ENCODE measurements at places on chromosomes 16 and 17.

DNA sequence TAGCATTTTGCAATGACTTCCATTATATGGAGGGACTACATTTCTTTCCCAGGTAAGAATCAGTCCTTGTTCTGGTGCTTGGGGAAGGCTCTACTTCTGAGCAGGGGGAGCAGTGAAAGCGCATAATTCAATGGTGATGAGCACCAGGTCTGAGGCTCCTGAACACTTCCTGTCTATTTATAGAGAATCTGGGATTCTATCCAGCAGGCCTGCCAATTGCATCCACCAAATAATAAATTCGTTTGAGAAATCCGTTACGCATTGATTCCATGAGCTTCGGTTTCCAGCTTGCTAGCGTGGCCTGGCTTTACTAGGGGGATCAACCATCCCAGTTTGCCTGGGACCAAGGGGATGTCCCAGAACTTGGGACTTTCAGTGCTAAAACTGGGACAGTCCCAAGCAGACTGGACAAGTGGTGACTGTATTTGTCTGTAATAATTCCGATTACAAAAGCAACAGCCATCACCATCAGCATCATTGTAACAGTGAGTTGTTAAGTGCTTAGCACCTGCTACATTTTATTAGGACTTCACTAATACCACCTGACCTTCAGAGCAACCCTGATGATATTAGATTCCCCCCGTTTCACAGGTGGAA is 349.9 kb downstream of the MAF start:
- DNase-seq = no peak

GRCh38 chr16:50183316-50183715 is 30.2 kb downstream of the TENT4B start:
- no peak for DNase-seq

GRCh38 chr17:79914813-79915740 is 75.8 kb upstream of the CBX4 start:
- no peak for DNase-seq

DNA sequence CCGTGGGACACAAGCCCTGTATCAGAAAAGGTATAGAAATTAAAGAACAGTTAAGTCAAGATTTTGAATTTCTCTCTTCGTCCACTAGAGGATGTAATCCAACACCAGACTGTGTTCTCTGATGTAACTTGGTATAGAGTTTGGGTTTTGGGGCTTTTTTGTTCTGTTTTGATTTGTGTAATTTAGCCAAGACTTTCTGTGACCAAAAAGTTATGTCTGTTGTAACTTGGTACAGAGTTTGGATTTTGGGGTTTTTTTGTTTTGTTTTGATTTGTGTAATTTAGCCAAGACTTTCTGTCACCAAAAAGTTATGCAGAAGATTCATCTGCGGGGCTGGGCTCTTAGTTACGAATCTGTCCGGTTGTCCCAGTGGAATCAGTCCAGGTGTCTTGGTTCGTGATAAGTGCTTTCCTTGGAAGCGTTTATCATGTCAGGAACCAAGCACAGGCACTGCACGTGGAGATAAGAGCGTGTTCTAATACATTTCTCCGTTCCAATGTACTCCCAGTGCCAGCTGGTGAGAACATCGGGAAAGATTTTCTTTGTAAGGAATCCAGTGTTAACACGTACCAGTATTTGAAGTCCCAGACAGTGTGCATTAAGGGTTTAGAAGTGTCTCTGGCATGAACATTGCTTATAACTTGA is 44.1 kb upstream of the SEC14L1 start:
- DNase-seq = peak; percentile 70

DNA sequence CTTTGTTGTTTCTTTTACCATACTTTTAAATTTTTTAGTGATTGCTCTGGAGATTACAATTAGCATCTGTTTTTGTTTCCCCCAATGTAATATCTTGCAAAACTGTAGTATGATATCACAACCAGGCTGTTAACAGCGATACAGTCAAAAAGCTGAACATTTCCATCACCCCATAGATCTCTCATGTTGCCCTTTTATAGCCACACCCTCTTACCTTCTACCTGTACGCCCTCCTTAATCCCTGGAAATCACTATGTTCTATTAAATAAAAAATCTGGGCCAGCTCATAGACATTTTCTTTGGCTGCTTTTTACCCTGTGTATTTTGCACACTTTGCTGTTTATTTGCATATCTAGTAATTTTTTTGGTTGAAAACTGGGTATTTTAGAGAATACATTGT is 67.2 kb upstream of the NACA2 start:
- no peak for DNase-seq

Data from common myeloid progenitor, CD34-positive (primary cell).